Activated T-cell treated with anti-CD3 and anti-CD28 coated beads, Interleukin-2, amount 50 U/mL, for 48 hours (primary cell): ENCODE measurements at places on chromosomes 1 and 21.
A peak's percentile ranks its signal among the peaks of the same experiment; 100 is the strongest.

DNA sequence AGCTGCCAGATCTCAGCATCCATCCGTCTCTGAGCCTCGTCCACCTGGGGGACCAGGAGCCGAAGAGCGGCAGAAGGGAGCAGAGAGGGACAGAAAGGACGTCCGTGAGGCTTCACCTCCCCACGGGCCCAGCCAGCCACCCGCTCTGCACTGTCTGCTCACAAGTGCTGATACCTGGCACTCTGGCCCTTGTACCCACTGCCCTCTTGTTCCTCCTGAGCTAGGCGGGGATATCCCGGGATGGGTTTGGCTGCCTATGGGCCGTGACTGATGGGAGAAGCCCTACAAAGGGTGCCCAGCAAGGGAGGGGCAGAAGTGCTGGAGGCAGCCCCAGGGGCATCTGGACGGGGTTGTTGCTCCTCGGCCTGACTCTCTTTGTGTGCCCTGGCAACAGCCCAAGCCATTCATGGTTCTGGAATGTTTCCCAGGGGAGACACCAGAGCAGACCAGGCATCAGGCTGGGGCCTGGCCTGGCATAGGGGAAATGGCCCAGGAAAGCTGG lies 57.6 kb downstream of the LDLRAD2 start:
- no peak for DNase-seq

- no peak for DNase-seq
Measured at GRCh38 chr1:105399716-105400115, 1650.0 kb downstream of the AMY1C start.

GRCh38 chr1:44354268-44354839 lies 703 bp downstream of the ERI3 start:
- DNase-seq = no peak

GRCh38 chr1:147669469-147670318 lies 630 bp downstream of the ACP6 start:
- peak; percentile 72 for DNase-seq

DNA sequence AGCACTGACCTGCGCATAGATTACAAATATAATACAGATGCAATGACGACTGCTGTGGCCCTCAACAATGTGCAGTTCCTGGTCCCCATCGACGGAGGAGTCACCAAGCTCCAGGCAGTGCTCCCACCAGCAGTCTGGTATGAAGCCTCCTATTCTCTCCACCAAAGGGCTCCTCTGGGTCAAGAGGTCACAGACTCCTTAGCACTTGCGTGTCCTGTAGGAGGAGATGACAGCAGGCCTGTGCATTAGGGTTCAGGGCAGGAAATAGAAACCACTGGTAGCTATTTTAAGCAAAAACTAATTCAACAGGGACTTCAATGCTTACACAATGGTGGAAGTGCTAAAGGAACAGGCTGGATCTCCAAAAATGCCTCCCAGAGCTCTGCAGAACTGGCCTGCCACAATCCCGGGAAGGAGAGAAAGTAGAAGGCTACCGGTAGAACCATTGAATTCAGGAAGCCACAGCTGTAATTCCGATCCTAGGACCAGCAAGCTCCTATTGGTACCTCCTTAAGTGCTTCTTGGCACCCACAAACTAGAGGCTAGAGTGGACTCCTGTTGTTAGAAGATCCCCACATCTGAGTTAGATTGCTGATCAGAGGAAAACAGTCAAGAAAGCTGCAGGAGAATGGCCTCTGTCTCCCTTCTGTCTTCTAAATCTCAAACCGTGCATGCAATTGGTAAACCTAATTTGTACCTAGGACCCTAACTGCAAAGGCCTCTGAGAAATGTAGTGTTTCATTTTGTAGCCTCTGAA lies 12.7 kb upstream of the DYNLT5 start:
- no peak for DNase-seq

GRCh38 chr21:26119906-26120305 lies 50.7 kb downstream of the APP start:
- no peak for DNase-seq

- no peak for DNase-seq
Measured at GRCh38 chr1:183226963-183227362, 40.9 kb downstream of the LAMC2 start.

- DNase-seq = peak; percentile 9
Measured at GRCh38 chr1:205604825-205605505, 26.8 kb downstream of the ELK4 start.

GRCh38 chr1:66405061-66405460 lies 128.9 kb upstream of the SGIP1 start:
- no peak for DNase-seq

DNA sequence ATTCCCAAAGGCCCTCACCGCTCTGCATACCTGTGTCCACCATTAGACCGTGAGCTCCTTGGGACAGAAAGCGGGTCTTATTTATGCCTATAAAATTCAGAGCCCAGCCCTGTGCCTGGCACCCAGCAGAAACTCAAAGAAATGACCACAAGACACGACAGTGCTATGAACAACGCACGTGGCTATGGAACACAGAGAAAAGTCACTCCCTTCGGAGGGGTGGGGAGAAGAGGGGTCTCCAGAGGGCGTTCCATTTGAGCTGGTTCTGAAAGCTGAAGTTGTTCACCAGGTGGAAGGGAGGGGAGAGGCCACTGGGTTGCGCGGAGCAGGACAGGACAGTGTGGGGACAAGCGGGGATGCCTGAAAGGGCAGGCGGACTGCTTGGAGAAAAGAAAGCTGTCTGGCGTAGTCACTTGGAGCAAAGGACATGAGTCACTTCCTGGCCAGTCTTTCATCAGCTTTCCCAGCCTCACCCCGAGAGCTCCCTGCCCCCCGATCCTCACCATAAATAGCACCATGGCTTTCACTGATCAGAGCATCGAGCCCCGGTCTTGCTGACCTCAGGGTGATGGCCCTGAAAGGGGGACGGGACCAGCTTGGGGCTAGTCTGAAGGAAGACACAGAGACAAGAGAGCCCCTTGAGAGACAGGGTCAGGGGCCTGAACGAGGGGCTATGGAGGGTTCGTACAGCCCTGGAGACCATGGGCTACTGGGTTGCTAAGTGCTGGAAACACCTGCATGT lies 28.5 kb downstream of the ECE1 start:
- peak; percentile 49 for DNase-seq

DNA sequence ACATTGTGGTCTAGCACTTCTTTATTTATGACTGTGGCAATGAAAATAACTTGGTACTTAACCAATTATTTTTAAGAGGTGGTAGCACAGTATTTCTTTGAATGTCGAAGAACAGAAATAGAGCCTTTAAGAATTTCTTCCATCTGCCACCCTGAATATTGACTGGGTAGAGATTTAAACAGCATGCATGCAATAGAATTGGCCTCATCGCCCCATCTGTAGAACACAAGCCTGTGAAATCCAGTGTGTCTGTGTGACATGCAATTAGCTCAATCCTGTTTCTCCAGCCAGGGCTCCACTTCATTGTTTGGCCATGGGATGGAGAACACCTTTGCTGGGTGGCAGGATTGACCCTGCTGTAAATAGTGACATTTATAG lies 17.1 kb upstream of the KLHDC8A start:
- DNase-seq = no peak

GRCh38 chr1:160081261-160081936 lies at the start of gene KCNJ9:
TSS of gene KCNJ9 (plus strand) at chr1:160081538. CDS start at chr1:160084031, 2,493 bp downstream.
- DNase-seq = no peak

GRCh38 chr1:21266119-21266774 lies 24.0 kb downstream of the ECE1 start:
- DNase-seq = no peak

GRCh38 chr1:66214901-66215300 lies 319.1 kb upstream of the SGIP1 start:
- no peak for DNase-seq

DNA sequence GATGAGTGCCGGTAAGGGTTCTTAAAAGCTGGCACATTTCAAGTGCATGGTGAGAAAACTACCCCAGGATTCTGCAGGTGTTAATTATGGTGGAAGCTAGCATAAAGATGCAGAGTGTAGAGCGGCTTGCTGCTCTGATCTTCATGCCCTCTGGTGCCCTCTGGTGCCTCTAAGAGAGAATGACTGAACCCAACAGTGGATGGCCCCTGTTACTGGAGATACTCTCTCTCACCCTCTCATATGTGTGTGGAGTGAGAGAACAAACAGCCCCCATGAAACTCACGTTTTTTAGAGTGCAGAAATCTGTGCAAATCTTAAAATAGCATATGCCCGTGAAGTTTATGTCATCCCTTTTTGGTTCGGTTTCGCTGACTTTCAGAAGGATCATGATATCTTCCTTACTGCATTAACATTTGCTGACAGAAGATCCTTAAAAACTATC lies 90.0 kb downstream of the GRIK1 start:
- DNase-seq = peak; percentile 48

GRCh38 chr21:39713905-39714304 lies 31.1 kb upstream of the IGSF5 start:
- no peak for DNase-seq

DNA sequence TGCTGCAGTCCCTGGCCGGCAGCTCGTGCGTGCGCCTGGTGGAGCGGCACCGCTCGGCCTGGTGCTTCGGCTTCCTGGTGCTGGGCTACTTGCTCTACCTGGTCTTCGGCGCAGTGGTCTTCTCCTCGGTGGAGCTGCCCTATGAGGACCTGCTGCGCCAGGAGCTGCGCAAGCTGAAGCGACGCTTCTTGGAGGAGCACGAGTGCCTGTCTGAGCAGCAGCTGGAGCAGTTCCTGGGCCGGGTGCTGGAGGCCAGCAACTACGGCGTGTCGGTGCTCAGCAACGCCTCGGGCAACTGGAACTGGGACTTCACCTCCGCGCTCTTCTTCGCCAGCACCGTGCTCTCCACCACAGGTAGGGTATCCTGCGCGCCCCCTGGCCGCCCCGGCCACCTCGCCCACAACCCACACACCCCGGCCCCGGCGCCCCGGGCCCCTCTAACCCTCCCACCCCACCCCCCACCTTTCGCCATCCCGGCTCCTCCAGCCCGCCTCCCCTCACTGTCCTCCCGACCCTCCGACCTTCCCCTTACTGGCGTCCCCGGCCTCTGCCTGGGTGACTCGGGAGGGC lies 352 bp downstream of the KCNK1 start:
- peak; percentile 24 for DNase-seq

DNA sequence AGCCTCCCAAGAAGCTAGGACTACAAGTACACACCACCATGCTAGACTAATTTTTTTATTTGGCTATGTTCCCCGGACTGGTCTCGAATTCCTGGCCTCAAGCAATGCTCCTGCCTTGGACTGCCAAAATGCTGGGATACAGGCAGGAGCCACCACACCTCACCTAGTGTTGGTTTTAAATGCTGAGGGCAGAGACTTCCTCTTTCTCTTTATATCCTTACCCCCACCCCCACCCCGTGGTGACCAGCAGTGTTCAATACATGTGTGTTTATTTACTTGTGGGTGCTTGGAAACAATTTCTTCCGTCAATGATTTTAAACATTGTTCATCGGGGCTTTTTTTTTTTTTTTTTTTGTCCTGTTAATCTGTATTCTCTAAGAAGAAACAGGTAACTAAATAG lies 158.9 kb downstream of the ZBTB18 start:
- no peak for DNase-seq

- DNase-seq = no peak
Measured at GRCh38 chr1:156089704-156090103, 7.4 kb upstream of the MEX3A start.

- DNase-seq = no peak
Measured at GRCh38 chr1:43366601-43367025, 1.2 kb downstream of the ELOVL1 start.

GRCh38 chr21:44046734-44047133 lies 34.6 kb downstream of the TRAPPC10 start:
- no peak for DNase-seq

DNA sequence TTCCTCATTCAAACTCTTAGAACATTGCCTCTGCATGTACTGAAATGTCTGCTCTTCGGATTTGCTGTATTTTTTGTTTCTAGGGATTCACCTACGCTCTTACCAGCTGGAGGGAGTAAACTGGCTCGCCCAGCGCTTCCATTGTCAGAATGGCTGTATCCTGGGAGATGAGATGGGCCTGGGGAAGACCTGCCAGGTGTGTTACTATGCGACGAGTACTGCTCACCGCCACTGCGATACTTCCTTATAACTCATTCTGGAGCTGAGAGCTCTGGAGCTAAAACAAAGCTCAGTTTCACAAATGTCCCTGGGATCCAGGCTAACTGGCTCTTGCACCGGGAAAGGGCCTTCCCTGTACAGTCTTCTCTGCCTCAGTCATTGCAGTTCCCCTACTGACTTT lies 10.1 kb downstream of the CHD1L start:
- DNase-seq = no peak

- peak; percentile 75 for DNase-seq
Measured at GRCh38 chr1:98048244-98048643, 127.4 kb upstream of the DPYD start.
